Naive thymus-derived CD8-positive, alpha-beta T cell (primary cell): ENCODE measurements at places on chromosomes 13 and 19. TPM values are rescaled to one million over a fixed set of nuclear protein-coding genes. Genes with fewer than 3 reads are reported as not detected.

Gene C19orf33
- 1.2 TPM for total RNA-seq

Gene KLF1
- not detected for total RNA-seq

Gene NALCN
- not detected for total RNA-seq

Gene WDR18
- 50.6 TPM for total RNA-seq

- H3K27me3 ChIP-seq, result peaks cover under 1% of the 10 kb centered on the region
- H3K4me3 ChIP-seq, result no peak overlapping the region
- no peaks in the 10 kb centered on the region for H3K36me3 ChIP-seq
- DNase-seq, result no peak
- no peaks in the 10 kb centered on the region for H3K4me1 ChIP-seq
These were observed 540.5 kb downstream of the PCDH9 start for GRCh38 chr13:66689628-66690027.

DNA sequence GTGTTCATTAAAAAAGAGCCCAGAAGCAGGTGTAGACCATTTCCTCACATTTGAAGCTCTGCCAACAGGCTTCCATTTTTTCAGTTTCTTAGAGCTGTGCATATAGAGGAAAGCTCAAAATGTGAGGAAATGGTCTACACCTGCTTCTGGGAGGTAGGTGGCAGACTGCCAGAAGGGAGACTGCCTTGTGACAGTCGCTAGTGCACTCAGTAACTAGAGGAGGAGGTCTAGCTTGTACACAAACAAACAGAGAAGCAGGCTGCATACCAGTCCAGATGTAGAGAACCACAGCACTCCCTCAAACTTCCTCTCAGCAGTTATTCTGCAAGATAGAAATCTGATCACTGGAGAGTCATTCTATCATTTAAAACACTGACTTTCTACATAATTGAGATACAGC, 800.2 kb downstream of the EFNB2 start:
- H3K36me3 ChIP-seq, result no peaks in the 10 kb centered on the region
- DNase-seq, result no peak
- H3K27ac ChIP-seq, result no peak overlapping the region
- H3K4me1 ChIP-seq, result no peaks in the 10 kb centered on the region
- H3K4me3 ChIP-seq, result no peak overlapping the region

DNA sequence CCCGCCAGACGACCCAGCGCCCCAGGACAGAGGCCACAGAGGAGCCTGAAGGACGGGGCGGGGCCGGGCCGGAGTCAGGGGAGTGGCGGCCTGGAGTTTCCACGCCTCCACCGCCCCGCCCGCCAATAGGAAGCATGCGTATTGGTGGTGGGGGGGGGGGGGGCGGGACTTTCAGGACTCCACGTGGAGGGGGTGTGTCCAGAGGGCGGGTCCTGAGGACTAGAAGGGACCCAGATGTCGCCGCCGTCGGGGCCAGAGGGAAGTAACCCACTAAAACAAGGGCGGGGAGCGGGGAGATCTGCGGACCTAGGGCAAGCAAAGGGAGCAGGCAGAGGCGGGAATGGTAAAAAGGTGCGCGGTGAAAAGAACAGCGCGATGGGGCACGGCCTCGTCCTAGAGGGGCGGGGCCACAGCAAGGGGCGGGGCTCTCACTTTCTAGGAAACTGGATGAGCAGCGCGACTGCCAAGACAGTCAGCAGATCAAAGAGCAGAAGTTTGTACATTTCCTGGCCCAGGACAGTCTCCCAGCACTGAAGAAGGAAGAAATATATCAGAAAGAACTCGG, 2.8 kb upstream of the LENG1 start:
- H3K27me3 ChIP-seq, result no peaks in the 10 kb centered on the region
- peak overlapping the region; percentile 87 for H3K4me3 ChIP-seq
- peak; percentile 69 for DNase-seq
- peaks cover 12% of the 10 kb centered on the region for H3K36me3 ChIP-seq

- H3K4me3 ChIP-seq, result no peak overlapping the region
- H3K27ac ChIP-seq, result no peak overlapping the region
- no peak for DNase-seq
- no peaks in the 10 kb centered on the region for H3K27me3 ChIP-seq
- no peaks in the 10 kb centered on the region for H3K36me3 ChIP-seq
- no peaks in the 10 kb centered on the region for H3K4me1 ChIP-seq
These were observed 9.1 kb upstream of the SERTAD3 start for GRCh38 chr19:40453151-40453735.
